ENCODE measurements at places on chromosomes 4 and X.

DNA sequence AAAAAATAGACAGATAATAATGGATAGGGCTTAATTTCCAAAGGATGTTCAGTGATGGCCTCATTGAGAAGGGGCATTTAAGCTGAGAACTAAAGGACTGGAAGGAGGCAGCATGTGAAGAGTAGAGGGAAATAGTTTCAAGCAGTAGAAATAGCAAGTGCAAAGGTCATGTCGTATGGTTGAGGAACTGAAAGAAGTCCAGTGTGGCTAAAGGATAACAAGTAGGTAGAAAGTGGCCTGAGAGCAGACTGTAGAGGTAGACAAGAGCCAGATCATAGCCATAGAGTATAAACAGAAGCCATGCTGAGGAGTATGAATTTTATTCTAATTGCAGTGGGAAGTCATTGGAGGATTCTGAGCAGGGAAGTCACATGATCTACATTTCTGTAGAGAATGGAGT is 72.3 kb downstream of the GRIA3 start:
- DNase-seq = no peak

GRCh38 chr4:87934973-87935372 is 40.5 kb upstream of the SPP1 start:
- DNase-seq = no peak

- DNase-seq = no peak
Observed at GRCh38 chr4:42112846-42113245, 39.6 kb downstream of the BEND4 start.

DNA sequence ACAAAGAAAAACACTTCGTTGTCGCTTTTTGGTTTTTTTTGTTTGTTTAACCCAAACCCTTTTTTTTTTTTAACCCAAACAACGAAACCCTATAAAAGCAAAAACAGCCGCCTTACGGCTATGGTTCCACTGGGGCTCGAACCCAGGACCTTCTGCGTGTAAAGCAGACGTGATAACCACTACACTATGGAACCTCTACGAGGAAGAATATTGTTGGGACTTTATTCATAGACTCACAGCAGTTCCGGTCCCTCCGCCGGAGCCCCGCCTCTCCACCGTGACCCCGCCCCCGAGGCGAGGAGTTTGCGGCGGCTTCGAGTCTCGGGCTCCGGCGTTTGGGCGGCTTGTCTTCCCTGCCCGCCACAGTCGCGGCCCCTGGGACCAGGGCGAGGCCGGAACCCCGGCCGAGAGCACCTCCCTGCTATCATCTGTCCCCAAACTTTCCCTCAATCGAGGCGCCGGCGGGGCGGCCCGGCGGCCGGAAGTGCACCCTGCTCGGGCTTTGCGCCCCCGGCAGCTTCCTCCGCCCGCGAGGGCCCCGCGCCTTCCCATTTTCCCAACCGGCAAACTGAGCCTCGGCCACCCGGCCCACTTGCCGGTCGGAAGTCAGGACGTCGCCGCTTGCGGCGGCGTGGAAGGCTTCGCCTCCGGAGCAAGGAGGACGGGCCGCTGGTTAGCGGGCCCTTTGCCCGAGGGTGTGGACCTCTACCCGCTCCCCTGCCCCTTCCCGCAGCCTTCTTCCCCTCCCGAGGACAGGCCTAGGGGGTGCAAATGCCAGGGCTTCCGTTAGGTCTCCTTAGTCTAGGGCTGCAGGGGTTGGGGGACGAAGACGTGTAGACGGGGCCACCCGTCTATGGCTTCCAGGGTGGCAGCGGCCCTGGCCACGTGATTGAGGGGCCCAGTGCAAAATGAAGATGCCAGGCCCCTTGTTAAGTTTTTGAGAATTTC is 3.2 kb upstream of the RS1 start:
- DNase-seq = peak; percentile 63

DNA sequence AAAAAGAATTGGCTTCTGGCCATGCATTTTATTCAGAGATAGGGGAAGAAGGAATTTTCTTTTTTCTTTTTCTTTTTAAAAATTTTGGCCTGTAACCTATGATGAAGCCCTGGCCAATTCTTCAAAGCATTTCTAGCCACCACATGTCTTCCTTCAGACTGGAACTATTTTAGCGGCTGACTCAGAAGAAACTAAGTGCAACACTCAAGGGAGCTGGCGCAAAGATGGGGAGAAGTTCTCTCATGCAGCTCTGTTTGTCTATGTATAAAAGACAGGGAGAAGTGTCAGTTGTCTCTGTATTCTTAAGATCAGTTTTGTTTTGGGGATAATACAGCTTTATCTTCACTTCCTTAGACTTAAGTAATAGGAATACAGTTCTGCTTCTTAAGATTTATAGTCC is 46.1 kb downstream of the MBNL3 start:
- no peak for DNase-seq

DNA sequence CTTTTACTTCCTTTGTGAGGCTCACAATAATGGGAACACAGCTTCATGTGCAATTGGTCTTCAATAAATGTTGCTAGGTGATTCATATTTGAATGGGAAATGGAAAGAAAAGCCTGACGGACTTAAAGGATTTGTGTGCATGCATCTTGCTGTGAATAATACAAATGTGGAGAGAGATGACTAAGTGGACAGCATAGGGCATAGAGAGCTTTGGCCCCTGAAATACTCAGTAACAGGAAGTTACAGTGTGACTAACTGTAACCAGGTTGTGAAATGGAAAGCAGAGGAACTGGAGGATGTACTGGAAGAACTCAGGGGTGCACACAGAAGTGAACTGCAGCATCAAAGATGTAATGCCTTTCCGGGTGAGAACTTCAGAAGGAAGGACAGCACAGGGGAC is 206.7 kb downstream of the MGST2 start:
- no peak for DNase-seq
